ENCODE measurements at places on chromosomes 1 and 21. TPM values are rescaled to one million over a fixed set of nuclear protein-coding genes. Genes with fewer than 3 reads are reported as not detected.

DNA sequence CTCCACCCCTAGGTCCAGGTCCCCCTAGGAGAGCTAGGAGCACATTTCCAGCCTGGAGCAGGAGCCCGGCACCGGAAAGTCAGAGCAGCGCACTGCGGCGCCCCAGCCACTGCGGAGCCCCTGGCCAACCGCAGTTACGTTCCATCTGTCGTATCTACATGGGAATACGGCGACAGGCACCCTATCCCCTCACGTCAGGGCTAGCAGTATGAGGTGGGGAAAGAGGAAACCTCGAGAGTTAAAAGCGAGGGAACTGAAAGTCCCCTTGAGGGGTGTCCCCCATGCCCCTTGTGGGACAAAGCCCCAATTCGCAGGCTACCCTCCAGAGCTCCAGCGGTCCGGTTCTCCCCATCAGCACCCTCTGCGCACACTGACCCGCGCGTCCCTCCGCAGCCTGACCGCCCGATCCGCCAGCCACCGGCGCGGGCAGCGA, 995 bp downstream of the COLGALT2 start:
- peak; percentile 68 for DNase-seq
- H3K4me3 ChIP-seq, result peak overlapping the region; percentile 63
- no peaks in the 10 kb centered on the region for H3K36me3 ChIP-seq
- H3K4me1 ChIP-seq, result no peaks in the 10 kb centered on the region

- H3K4me1 ChIP-seq, result no peaks in the 10 kb centered on the region
- H3K27me3 ChIP-seq, result peaks cover 5% of the 10 kb centered on the region
- no peak overlapping the region for H3K27ac ChIP-seq
- DNase-seq, result peak; percentile 48
- H3K36me3 ChIP-seq, result no peaks in the 10 kb centered on the region
- no peak overlapping the region for H3K4me3 ChIP-seq
These were observed 134.2 kb downstream of the PGBD5 start for GRCh38 chr1:230291731-230292620.

DNA sequence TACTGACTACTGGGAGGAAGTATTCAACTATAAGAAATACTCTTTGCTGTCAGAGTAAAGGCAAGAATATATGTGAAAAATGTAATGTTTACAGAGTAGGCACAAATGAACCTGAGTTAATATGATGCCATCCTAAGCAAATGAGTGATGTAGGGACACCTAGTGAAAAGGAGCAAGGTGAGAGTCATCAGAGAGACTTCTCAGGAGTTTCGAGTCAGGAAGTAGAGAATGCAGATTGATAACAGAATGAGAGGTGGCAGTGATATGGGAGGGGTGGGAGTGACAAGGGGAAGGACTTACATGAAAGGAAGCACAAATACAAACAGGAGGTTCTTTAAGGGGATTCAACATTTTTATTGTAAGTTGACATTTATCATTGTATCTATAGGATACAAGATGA, 10.2 kb downstream of the PRCC start:
- peaks cover 6% of the 10 kb centered on the region for H3K36me3 ChIP-seq
- H3K27ac ChIP-seq, result no peak overlapping the region
- H3K4me3 ChIP-seq, result no peak overlapping the region
- H3K27me3 ChIP-seq, result no peaks in the 10 kb centered on the region
- DNase-seq, result no peak
- H3K4me1 ChIP-seq, result peaks cover 22% of the 10 kb centered on the region

- peaks cover 7% of the 10 kb centered on the region for H3K4me1 ChIP-seq
- no peak overlapping the region for H3K4me3 ChIP-seq
- H3K27me3 ChIP-seq, result no peaks in the 10 kb centered on the region
These were observed 17.1 kb downstream of the MORC3 start for GRCh38 chr21:36337099-36337509.

GRCh38 chr1:116587501-116588227, 16.8 kb upstream of the CD58 start:
- no peak for DNase-seq
- H3K36me3 ChIP-seq, result no peaks in the 10 kb centered on the region
- H3K4me3 ChIP-seq, result no peak overlapping the region
- H3K27ac ChIP-seq, result no peak overlapping the region
- H3K4me1 ChIP-seq, result no peaks in the 10 kb centered on the region

GRCh38 chr1:236575523-236575922, 28.8 kb downstream of the HEATR1 start:
- no peak for DNase-seq
- H3K36me3 ChIP-seq, result peaks cover 92% of the 10 kb centered on the region
- H3K27me3 ChIP-seq, result no peaks in the 10 kb centered on the region
- H3K4me3 ChIP-seq, result no peak overlapping the region
- H3K27ac ChIP-seq, result no peak overlapping the region

GRCh38 chr1:36187800-36188593, 32.0 kb downstream of the MAP7D1 start:
- peaks cover 12% of the 10 kb centered on the region for H3K4me1 ChIP-seq
- DNase-seq, result peak; percentile 87
- H3K27ac ChIP-seq, result peak overlapping the region; percentile 82
- H3K27me3 ChIP-seq, result no peaks in the 10 kb centered on the region

DNA sequence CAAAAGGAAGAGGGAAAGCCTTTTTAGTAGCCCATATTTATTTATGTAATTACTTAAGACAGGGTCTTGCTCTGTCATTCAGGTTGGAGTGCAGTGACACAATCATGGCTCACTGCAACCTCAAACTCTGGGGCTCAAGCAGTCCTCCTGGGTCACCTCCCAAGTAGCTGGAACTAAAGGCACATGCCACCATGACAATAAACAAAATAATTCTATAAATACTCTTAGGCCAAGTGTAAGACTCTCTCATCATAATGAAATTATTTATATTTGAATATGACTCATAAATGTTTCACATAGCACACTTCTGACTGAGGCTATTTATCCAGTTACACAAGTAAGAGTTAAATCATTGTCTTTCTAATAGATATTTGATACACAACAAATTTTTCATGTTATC, 314.7 kb downstream of the AMY1C start:
- H3K27ac ChIP-seq, result no peak overlapping the region
- no peaks in the 10 kb centered on the region for H3K4me1 ChIP-seq
- H3K27me3 ChIP-seq, result no peaks in the 10 kb centered on the region
- DNase-seq, result no peak

- no peak overlapping the region for H3K4me3 ChIP-seq
- DNase-seq, result no peak
- peaks cover 32% of the 10 kb centered on the region for H3K4me1 ChIP-seq
- H3K27me3 ChIP-seq, result no peaks in the 10 kb centered on the region
These were observed 233.0 kb upstream of the IRF2BP2 start for GRCh38 chr1:234842726-234843641.

GRCh38 chr21:25837533-25838265, 102.9 kb downstream of the GABPA start:
- no peak overlapping the region for H3K4me3 ChIP-seq
- no peaks in the 10 kb centered on the region for H3K27me3 ChIP-seq
- H3K27ac ChIP-seq, result no peak overlapping the region

GRCh38 chr1:156711011-156711817, 5.8 kb upstream of the CRABP2 start:
- H3K27me3 ChIP-seq, result no peaks in the 10 kb centered on the region
- no peak overlapping the region for H3K27ac ChIP-seq
- DNase-seq, result no peak

DNA sequence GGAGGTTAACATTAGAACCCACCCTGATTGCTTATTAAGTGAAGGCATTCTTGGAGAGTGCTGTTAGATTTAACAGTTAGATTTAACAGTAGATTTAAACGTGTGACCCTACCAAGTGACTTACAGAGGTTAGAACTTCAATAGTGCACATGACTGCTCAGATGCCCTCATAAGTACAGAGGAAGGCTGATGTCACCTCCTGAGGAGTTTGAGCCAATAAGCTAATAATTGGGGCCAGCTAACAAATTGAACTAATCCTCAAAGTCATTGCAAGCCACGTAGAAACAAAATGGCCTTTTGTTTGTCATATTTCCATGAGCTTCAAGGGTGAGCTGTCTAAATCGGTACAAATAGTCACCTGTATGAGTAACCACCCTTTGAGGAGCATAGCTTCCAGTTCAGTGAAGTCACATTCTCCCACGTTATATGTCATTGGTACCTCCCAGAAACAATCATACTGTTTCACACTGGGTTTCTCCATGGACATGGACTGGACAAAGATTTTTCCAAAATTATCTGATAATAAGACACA, 11.7 kb downstream of the AVPR1B start:
- H3K27ac ChIP-seq, result no peak overlapping the region
- no peaks in the 10 kb centered on the region for H3K36me3 ChIP-seq
- H3K4me1 ChIP-seq, result peaks cover 3% of the 10 kb centered on the region
- H3K27me3 ChIP-seq, result no peaks in the 10 kb centered on the region
- no peak for DNase-seq

GRCh38 chr1:54826226-54826816, 25.2 kb upstream of the TTC22 start:
- no peaks in the 10 kb centered on the region for H3K4me1 ChIP-seq
- no peak overlapping the region for H3K4me3 ChIP-seq
- DNase-seq, result no peak
- no peaks in the 10 kb centered on the region for H3K27me3 ChIP-seq
- H3K36me3 ChIP-seq, result no peaks in the 10 kb centered on the region

DNA sequence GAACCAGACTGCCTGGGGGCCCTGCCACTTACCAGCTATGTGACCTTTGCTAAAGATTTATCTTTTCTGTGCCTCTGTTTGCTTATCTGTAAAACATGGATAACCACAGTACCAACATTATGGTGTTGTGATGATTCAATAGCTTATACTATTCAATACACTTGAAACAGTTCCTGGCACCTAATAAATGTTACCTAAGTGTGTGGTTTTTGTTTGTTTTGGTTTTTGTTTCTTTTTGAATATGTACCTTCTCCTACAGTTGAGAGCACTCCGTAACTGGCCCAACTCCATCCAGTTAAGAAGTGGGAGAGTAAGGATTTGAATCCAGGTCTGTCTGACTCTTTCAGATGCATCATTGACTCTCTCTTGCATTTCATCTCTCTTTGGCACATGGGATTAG, 125.8 kb upstream of the C8B start:
- H3K27ac ChIP-seq, result no peak overlapping the region
- H3K36me3 ChIP-seq, result no peaks in the 10 kb centered on the region
- H3K27me3 ChIP-seq, result no peaks in the 10 kb centered on the region
- DNase-seq, result no peak
- no peak overlapping the region for H3K4me3 ChIP-seq
- no peaks in the 10 kb centered on the region for H3K4me1 ChIP-seq

GRCh38 chr1:57281324-57281723, 142.5 kb downstream of the DAB1 start:
- no peaks in the 10 kb centered on the region for H3K36me3 ChIP-seq
- no peak overlapping the region for H3K4me3 ChIP-seq
- H3K4me1 ChIP-seq, result no peaks in the 10 kb centered on the region

GRCh38 chr21:15486460-15487195, 243.2 kb upstream of the USP25 start:
- H3K4me1 ChIP-seq, result no peaks in the 10 kb centered on the region
- no peaks in the 10 kb centered on the region for H3K27me3 ChIP-seq
- no peak overlapping the region for H3K27ac ChIP-seq
- DNase-seq, result no peak
- H3K36me3 ChIP-seq, result no peaks in the 10 kb centered on the region

DNA sequence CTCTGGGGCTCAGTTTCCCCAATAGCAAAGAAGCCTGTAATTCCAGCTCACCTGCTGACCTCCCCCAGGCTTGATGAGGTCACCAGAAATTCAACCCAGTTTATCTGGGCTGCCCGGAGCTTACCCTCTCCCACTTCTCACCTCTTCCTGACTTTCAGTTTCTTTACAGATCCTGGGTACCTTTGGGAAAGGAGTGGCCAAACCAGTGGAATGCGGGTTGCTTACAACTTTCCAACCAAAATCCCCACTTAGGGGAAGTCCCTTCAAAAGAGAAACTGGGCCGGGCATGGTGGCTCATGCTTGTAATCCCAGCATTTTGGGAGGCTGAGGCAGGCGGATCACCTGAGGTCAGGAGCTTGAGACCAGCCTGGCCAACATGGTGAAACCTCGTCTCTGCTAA, 5.9 kb upstream of the MARCKSL1 start:
- no peaks in the 10 kb centered on the region for H3K36me3 ChIP-seq
- H3K27ac ChIP-seq, result no peak overlapping the region
- H3K4me3 ChIP-seq, result no peak overlapping the region
- no peak for DNase-seq

- H3K4me1 ChIP-seq, result peaks cover 5% of the 10 kb centered on the region
- peak; percentile 67 for DNase-seq
- H3K27ac ChIP-seq, result no peak overlapping the region
- H3K4me3 ChIP-seq, result no peak overlapping the region
- no peaks in the 10 kb centered on the region for H3K36me3 ChIP-seq
These were observed 19.5 kb upstream of the ARHGEF10L start for GRCh38 chr1:17520041-17520440.

GRCh38 chr21:27023186-27023585, 56.3 kb upstream of the ADAMTS5 start:
- no peaks in the 10 kb centered on the region for H3K36me3 ChIP-seq
- no peak overlapping the region for H3K27ac ChIP-seq
- peaks cover 4% of the 10 kb centered on the region for H3K4me1 ChIP-seq
- DNase-seq, result no peak

GRCh38 chr21:28464095-28464494, 528.6 kb downstream of the LTN1 start:
- H3K27me3 ChIP-seq, result no peaks in the 10 kb centered on the region
- no peaks in the 10 kb centered on the region for H3K4me1 ChIP-seq
- no peak for DNase-seq
- no peak overlapping the region for H3K27ac ChIP-seq

DNA sequence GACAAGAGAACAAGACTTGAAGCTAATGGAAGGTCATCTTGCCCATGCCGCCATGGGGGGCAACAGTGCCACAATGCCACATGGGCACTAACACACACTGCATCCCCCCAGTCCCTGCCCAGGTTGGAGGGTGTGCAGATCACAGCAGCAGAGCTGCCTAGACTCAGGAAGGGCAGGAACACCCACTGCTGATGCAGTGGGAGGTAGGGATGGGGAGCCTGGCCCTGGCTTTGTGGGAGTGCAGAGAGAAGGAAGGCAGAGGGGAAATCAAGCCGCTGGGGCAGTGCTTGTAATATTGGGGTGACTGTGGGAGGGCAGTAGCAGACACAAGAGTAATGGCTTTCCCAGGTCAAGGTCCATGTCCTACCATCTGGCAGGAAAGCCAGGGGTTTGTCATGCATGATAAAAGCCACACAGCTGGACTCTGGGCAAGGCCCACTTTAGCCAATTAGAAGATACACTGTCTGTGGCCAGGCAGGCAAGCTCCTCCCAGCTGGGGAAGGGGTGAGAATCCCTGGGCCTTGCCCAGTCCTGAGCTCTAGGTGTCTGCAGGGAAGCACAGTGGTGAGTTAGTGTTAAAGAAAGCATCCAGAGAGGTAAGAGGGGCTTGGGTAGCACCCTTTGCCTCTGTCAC, 25.4 kb upstream of the MEF2D start:
- no peaks in the 10 kb centered on the region for H3K27me3 ChIP-seq
- no peak overlapping the region for H3K4me3 ChIP-seq
- H3K36me3 ChIP-seq, result no peaks in the 10 kb centered on the region
- H3K4me1 ChIP-seq, result no peaks in the 10 kb centered on the region

TNN gene
- not detected for total RNA-seq

LAMB3 gene
- total RNA-seq, result 83.3 TPM

TSPAN1 gene
- total RNA-seq, result 6.9 TPM

TCEA3 gene
- 39.4 TPM for total RNA-seq

RCSD1 gene
- total RNA-seq, result 14.8 TPM

ESPN gene
- total RNA-seq, result 4.3 TPM

CNKSR1 gene
- total RNA-seq, result 21.6 TPM

TEX38 gene
- not detected for total RNA-seq

CA14 gene
- total RNA-seq, result 0.55 TPM

SYT6 gene
- not detected for total RNA-seq

FABP3 gene
- 63.6 TPM for total RNA-seq

Data from upper lobe of right lung (tissue), 1 donor.